H1 (cell line): ENCODE measurements at places on chromosomes 16 and 17. TPM values are rescaled to one million over a fixed set of nuclear protein-coding genes. Genes with fewer than 3 reads are reported as not detected.

Gene NTHL1
- 70.9 and 84.5 TPM in 2 replicates for total RNA-seq

Gene SLFN13
- total RNA-seq = 27.5 and 28.1 TPM in 2 replicates

Gene SCN4A
- total RNA-seq = 6.6 and 8.5 TPM in 2 replicates

Gene CES5A
- total RNA-seq = not detected in 2 replicates

Gene FNDC8
- total RNA-seq = not detected in 2 replicates

Gene PIK3R6
- total RNA-seq = 0.23 and 0.24 TPM in 2 replicates

Gene KRT25
- not detected in 2 replicates for total RNA-seq

GRCh38 chr17:42358434-42358833, 29.8 kb downstream of the STAT3 start:
- no peak for DNase-seq

DNA sequence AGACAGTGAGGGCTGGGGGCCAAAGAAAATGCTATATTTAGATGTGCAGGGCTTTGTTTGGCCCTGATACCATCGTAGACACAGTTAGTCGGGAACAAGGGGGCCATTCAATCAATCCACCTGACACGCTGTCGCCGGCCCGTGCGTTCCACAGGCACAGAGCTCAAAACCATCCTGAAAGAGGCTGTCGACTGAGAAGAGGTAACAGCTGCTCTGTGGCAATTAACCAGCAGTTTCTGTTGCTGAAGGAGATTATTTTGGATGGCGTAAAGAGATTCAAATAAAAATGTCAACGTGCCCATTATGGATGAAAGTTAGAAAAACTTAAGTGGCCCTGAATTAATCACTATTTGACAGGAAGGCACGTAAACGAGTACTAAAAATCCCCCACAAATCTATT, 276.2 kb upstream of the IRX5 start:
- DNase-seq = no peak

DNA sequence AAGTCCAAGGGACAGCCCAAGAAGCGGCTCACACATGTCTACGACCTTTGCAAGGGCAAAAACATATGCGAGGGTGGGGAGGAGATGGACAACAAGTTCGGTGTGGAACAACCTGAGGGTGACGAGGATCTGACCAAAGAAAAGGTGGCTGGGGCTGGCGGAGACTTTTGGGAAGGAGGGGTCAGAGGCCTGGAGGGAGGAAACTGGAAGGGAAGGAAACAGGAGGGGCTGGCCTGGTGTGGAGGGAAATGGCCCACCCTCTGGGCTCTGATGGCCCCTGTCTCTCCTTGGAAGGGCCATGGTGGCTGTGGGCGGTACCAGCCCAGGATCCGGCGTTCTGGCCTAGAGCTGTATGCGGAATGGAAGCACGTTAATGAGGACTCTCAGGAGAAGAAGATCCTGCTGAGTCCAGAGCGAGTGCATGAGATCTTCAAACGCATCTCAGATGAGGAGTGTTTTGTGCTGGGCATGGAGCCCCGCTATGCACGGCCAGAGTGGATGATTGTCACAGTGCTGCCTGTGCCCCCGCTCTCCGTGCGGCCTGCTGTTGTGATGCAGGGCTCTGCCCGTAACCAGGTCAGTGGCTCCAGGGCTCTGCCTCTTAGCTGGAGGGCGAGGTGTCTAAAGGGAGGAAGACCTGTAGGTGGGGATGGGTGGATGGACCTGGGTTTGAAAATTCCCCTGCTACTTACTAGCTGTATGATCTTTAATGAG, 12.5 kb downstream of the POLR2A start:
- no peak for DNase-seq

GRCh38 chr17:78263063-78263735, 31.8 kb downstream of the TMEM235 start:
- DNase-seq = peak; percentile 49

- DNase-seq = no peak
Measured at GRCh38 chr17:31310886-31311285, 3.0 kb downstream of the EVI2B start.

DNA sequence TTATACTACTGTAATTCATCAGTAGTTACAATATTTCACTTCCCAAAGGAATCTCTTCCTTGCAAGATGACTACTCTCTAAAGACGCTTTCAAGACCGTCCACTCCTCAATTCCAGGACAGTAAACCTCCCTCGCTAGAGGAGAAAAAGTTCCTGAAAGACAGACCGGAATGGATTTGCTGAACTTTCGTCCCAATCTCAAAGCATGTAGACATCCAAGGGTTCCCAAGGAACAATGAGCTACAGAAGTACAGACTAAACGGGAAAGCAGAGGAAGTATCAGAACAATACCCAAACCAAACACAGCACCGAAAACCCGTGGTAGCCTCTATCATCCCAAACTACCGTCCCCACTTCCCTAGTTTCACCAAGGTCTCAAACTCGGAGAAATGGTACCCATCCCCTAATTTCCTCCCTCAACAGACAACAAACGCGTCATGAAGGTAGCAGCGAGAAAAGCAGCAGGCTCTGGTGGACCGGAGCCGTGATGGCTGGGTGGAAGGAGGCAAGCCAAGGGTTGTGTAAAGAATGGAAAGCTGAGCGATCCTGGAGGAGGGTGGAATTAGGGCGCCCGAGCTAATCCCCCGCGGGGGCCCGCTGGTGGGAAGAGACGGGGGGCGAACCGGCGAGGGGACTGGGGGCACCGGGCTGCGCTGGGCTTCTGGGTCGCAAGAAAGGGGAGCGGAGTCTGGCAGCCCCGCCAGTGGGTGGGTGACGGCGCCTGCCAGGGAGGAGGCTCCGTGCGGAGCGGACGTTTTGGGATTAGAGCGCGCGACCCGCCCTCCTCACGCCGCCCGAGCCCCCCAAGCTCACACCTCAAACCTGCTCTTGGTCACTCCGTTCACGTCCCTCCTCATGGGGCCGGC, 647 bp downstream of the FBXL20 start:
- DNase-seq = no peak

GRCh38 chr16:85636234-85636812, 23.2 kb downstream of the GSE1 start:
- no peak for DNase-seq

DNA sequence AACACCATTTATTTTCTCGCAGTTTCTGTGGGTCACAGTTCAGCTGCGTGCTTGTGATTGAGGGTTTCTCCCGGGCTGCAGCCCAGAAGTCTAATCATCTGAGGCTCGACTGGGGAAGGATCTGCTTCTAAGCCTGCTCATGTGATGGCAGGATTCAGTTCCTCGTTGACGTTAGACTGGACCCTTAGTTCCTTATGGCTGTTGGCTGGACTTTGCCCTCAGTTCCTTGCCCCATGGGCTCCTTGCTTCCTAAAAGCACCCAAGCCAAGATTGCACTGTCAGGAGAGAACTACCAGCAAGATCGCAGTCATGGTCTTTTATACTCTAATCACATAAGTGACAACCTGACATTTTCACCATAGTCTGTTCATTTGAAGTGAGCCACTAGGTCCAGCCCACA, 250.0 kb downstream of the PRKCA start:
- no peak for DNase-seq

GRCh38 chr16:57688987-57689761, 5.4 kb upstream of the DRC7 start:
- no peak for DNase-seq
